Activated B cell treated with CpG ODN at 0.5 μM for 24 hours (primary cell): ENCODE measurements at places on chromosomes 11 and 22. TPM values are rescaled to one million over a fixed set of nuclear protein-coding genes. Genes with fewer than 3 reads are reported as not detected.

DNA sequence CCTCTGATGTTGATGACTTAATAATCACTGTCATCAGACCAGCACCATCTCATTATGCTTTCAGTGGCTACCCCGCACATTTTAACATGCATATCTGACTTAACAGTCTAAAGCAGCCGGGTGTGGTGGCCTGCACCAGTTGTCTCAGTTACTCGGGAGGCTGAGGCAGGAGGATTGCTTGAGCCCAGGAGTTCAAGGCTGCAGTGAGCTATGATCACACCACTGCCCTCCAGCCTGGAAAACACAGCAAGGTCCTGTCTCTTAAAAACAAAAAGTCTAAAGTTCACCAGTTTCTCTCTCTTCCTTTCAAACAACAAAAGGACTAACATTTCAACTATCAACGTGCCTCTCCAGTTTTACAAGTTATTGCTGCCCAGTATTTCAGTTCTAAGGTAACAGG is 55.3 kb upstream of the GAB2 start:
- DNase-seq, result no peak

- no peak for DNase-seq
These were observed 5.5 kb upstream of the PANX3 start for GRCh38 chr11:124605719-124606118.

DNA sequence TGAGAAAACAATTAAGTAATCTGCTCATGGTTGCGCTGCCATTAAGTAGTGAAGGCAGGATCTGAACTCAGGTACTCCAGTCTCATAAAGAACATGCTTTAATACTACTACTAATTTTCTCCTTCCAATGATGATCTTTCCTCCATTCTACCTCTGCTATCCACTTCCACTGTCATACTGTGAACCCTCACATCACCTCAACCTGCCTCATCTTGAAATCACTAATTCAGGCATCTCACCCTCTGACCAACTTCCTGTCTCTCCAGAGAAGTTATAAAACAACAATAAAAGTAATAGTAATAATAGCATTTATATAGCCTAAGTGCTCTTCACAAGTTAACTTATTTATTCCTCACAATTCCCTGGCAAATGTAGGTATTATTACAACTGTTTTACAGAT is 57.1 kb upstream of the PSMA1 start:
- DNase-seq, result no peak

DNA sequence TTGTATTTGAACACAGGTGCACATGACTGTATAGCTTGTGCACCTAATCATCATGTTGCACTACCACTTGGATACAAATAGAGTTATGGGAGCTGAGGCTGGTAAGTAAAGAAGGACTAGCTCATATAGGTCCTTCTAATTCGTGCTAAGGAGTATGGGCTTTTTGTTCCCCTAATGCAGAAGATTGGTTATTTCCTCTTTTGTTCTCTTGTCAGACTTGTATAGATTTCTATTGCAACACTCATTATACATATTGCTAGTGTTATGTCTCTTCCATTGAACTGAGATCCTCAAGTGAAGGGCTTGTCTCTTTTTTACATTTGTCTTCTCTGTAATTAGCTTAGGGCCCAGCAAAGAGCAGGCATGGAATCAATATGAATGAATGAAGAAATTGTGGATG is 54.1 kb upstream of the ARHGAP20 start:
- DNase-seq, result no peak

DNA sequence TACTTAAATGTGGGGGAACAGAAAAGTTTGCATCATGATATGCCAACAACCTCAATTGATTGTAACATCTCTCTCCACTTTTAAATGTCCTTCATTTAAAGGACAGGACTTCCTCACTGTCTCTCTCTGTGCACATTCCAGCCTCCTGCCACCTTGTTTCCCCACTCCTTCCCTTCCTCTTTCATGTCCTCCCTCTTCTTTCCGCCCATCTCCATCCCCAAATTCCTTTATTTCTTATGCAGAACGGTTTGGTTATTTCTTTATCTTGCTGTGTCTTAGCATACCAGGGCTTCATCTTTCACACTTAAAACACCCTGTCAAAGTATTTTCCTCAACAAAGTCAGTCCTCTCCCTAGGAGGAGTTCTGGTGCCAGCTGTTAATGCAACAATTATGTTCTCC is 293.8 kb downstream of the NXPE2 start:
- DNase-seq, result no peak

- DNase-seq, result no peak
These were observed 7.4 kb downstream of the SYT13 start for GRCh38 chr11:45278714-45279113.

GRCh38 chr11:57361926-57362325 is 19.0 kb downstream of the PRG3 start:
- DNase-seq, result no peak

- DNase-seq, result no peak
These were observed 573 bp downstream of the STK33 start for GRCh38 chr11:8593455-8593854.

DNA sequence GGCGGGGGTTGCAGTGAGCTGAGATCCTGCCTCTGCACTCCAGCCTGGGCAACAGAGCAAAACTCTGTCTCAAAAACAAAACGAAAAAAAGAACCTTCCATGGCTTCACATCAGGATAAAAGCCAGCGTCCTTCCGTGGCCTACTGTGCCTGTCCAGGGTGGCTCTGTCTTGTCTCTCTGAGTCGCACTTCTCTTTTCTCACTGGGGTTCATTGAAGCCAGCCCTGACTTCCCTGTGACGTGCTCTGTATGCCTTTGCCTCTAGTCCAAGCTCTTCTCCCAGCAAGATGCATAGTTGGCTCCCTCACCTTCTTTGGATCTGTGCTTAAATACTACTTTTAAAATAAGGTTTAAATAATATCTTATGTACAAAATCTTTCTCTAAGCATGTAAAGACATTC is 11.6 kb downstream of the ATXN10 start:
- no peak for DNase-seq

PIH1D2 gene
- total RNA-seq, result 0.22 and 0.44 TPM in 2 replicates

MRGPRE gene
- not detected in 2 replicates for total RNA-seq

APOBEC3H gene
- total RNA-seq, result 1.4 TPM in 2 replicates

PRODH gene
- not detected in 2 replicates for total RNA-seq

GAL3ST3 gene
- total RNA-seq, result not detected in 2 replicates

TPBGL gene
- not detected in 2 replicates for total RNA-seq

OR2AG1 gene
- total RNA-seq, result not detected in 2 replicates

FAM111A gene
- 51.5 and 64.3 TPM in 2 replicates for total RNA-seq

DSCAML1 gene
- total RNA-seq, result 1.5 and 3.6 TPM in 2 replicates

TRPM5 gene
- total RNA-seq, result not detected in 2 replicates
